Heart right ventricle (tissue), 16 donors: ENCODE measurements at places on chromosomes 4 and X. TPM values are rescaled to one million over a fixed set of nuclear protein-coding genes. Genes with fewer than 3 reads are reported as not detected.
A peak's percentile ranks its signal among the peaks of the same experiment; 100 is the strongest.

The SOWAHB gene
- total RNA-seq, result not detected

The RNF4 gene
- total RNA-seq, result 29.3 TPM

The TCEAL6 gene
- total RNA-seq, result not detected

The SLC6A14 gene
- total RNA-seq, result not detected

The ARHGEF6 gene
- total RNA-seq, result 63.6 TPM

The RASL11B gene
- total RNA-seq, result 8.4 TPM

The ARMCX6 gene
- total RNA-seq, result 41.6 TPM

The SUPT20HL2 gene
- not detected for total RNA-seq

The FRMD7 gene
- total RNA-seq, result 0.07 TPM

The SRPX gene
- total RNA-seq, result 34.8 TPM

The ZNF711 gene
- total RNA-seq, result 0.56 TPM

The EGF gene
- total RNA-seq, result 12.3 TPM

The CXCL5 gene
- total RNA-seq, result 0.15 TPM

The F8A3 gene
- 7.5 TPM for total RNA-seq

GRCh38 chr4:119286377-119287002 is 35.4 kb downstream of the FABP2 start:
- peak overlapping the region; percentile 59 for H3K27ac ChIP-seq
- H3K36me3 ChIP-seq, result peaks cover 26% of the 10 kb centered on the region
- no peak overlapping the region for H3K4me3 ChIP-seq
- peak; percentile 53 for DNase-seq
- peaks cover 10% of the 10 kb centered on the region for H3K4me1 ChIP-seq

DNA sequence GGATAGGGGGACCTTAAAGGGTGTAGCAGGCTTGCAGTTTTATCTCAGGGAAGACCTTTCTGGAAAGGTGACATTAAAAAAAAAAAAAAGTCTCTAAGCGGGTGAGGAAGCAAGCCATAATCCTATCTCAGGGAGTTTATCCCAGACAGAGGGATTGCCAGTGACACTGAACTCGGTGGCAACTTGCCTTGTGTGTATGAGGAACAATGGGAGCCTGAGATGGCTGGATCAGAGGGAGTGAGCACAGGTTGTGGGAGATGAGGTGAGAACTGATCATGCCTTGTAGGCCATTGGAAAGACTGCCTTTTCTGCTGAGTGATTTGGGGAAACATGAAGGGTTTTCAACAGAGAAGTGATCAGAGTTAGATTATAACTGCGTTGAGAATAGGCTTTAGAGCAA is 31.1 kb downstream of the DTHD1 start:
- H3K4me3 ChIP-seq, result no peak overlapping the region
- H3K4me1 ChIP-seq, result no peaks in the 10 kb centered on the region
- H3K27ac ChIP-seq, result no peak overlapping the region
- H3K36me3 ChIP-seq, result no peaks in the 10 kb centered on the region
- no peaks in the 10 kb centered on the region for H3K27me3 ChIP-seq
- DNase-seq, result no peak

GRCh38 chrX:72113461-72113860 is 18.3 kb downstream of the RTL5 start:
- H3K4me1 ChIP-seq, result peaks cover 9% of the 10 kb centered on the region
- no peak overlapping the region for H3K27ac ChIP-seq
- H3K4me3 ChIP-seq, result no peak overlapping the region
- no peak for DNase-seq
- no peaks in the 10 kb centered on the region for H3K36me3 ChIP-seq

DNA sequence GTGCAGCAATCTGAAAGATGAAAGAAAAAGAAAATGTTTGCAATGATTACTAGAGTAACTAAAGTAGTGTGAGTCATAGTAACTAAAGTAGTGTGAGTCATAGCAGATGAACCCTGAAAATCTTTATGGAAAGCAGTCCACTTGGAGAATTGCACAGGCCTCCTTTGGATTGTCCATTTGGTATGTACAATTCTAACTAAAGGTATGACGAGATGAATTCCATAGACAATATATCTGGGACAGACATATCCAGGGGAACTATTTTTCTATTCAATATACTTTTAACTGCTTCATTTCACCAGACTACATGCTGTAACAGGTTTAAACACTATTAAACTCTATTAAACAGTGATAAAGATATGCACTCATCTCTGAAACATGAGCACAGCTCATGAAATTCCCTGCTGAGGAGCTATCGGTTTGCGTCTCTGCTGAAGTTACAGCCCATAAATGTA is 798.7 kb downstream of the PCDH7 start:
- no peaks in the 10 kb centered on the region for H3K4me1 ChIP-seq
- H3K4me3 ChIP-seq, result no peak overlapping the region
- no peaks in the 10 kb centered on the region for H3K27me3 ChIP-seq

DNA sequence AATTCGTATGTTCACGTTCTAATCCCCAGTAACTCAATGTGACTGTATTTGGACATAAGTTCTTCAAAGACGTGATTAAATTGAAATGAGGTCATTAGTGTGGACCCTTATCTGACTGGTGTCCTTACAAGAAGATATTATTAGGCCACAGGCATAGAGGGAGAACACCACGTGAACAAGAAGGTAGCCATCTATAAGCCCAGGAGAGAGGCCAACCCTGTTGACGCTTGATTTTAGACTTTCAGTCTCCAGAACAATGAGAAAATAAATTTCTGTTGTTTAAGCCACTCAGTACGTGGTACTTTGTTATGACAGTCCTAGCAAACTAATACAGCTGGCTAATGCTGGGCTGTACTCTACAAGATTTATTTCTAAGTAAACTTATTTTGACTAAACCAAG is 1.5 kb upstream of the EIF1AX start:
- H3K27ac ChIP-seq, result no peak overlapping the region
- no peaks in the 10 kb centered on the region for H3K27me3 ChIP-seq
- no peak for DNase-seq
- no peaks in the 10 kb centered on the region for H3K36me3 ChIP-seq
- peaks cover 13% of the 10 kb centered on the region for H3K4me1 ChIP-seq

DNA sequence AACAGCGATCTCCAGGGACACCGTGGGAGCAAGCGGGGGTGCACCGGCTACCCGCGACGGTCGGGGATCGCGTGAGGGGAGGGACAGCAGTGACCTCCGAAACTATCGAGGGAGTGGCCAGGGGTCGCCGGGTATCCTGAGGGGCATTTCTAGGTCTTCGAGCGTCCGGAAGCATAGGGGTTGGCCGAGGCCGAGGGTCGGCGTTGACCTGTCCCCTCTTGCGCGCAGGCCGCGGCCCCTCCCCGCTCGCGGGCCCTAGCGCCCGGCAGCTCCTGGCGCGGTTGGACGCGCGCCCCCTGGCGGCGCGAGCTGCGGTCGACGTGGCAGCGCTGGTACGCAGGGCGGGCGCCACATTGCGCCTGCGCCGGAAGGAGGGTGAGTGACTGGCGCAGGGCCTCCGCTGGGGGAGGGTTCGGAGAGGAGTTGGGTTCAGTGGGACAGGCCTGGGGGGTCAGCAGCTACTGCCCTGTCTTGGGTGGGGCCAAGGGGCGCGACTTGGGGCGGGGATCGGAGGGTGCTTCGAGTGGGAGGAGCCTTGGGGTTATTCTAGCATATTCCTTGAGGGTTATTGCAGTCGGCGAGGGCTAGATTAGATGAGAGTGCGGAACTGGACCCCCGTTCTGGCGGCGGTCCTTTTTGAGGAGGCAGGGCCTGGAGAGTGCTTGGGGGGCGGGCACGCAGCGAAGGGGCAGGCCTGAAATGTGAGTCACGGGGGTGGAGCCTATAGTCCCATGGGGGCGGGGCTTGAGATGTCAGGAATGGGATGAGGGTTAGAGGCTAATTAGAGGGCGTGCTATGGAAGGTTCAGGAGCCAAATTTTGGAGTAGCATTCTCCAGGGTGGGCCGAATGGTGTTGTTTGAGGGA is 1.2 kb downstream of the MAGIX start:
- H3K27me3 ChIP-seq, result no peaks in the 10 kb centered on the region
- H3K36me3 ChIP-seq, result no peaks in the 10 kb centered on the region
- no peaks in the 10 kb centered on the region for H3K4me1 ChIP-seq
- H3K4me3 ChIP-seq, result peak overlapping the region; percentile 58
- DNase-seq, result peak; percentile 89

- H3K27me3 ChIP-seq, result peaks cover 83% of the 10 kb centered on the region
- no peak for DNase-seq
- H3K27ac ChIP-seq, result no peak overlapping the region
- no peak overlapping the region for H3K4me3 ChIP-seq
- H3K36me3 ChIP-seq, result no peaks in the 10 kb centered on the region
- peaks cover 6% of the 10 kb centered on the region for H3K4me1 ChIP-seq
Observed at GRCh38 chr4:3771164-3771809, 5.1 kb downstream of the ADRA2C start.

- H3K27ac ChIP-seq, result no peak overlapping the region
- DNase-seq, result no peak
- H3K4me3 ChIP-seq, result no peak overlapping the region
- no peaks in the 10 kb centered on the region for H3K27me3 ChIP-seq
Observed at GRCh38 chrX:150047818-150048217, 109.5 kb upstream of the EOLA2 start.

DNA sequence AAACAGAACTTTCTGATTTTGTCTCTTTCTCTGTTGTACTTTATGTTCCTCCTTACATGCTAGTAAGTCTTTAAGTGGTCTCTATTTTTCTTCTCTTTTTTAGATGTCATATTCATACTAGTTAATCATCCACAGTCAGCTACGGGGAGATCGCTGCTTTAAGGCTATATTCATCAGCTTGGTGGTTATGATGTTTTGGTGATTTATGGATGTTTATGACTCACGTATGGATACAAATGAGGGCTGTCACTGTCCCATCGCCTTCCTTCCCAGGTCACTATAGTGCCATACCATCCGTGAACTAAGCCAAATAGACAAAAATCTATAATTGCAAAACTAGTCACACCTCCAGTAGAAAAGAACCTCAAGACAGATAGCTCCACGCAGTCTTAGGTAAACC is 296.8 kb upstream of the AADAT start:
- H3K4me3 ChIP-seq, result no peak overlapping the region
- no peaks in the 10 kb centered on the region for H3K27me3 ChIP-seq
- no peaks in the 10 kb centered on the region for H3K36me3 ChIP-seq
- no peak overlapping the region for H3K27ac ChIP-seq
- H3K4me1 ChIP-seq, result no peaks in the 10 kb centered on the region

DNA sequence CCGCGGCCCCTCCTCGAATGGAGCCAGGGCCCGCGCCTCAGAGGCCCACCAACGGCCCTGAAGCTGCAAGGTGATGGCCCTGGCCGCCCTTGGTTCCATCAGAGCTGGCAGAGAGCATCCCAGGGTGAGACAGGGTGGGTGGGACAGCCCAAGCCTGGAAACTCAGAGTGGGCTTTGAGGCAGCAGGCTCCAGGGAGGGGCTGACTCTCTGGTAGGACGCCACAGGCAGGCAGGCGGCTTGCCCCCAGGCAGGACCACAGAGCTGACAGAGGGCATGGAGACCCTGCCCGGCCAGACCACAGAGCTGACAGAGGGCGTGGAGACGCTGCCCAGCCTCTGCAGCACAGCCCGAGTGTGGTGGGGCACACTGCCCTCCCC is 4.8 kb downstream of the MYL5 start:
- H3K4me1 ChIP-seq, result peaks cover 23% of the 10 kb centered on the region
- H3K27ac ChIP-seq, result no peak overlapping the region
- H3K27me3 ChIP-seq, result no peaks in the 10 kb centered on the region

DNA sequence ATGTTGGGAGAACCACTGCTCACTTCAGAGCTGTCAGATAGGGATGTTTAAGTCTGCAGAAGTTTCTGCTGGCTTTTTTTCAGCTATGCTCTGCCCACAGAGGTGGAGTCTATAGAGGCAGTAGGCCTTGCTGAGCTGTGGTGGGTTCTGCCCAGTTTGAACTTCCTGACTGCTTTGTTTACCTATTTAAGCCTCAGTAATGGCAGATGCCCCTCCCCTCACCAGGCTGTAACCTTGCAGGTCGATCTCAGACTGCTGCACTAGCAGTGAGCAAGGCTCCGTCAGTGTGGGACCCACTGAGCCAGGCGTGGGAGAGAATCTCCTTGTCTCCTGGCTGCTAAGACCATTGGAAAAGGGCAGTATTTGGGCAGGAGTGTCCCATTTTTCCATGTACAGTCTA is 36.8 kb downstream of the AFM start:
- no peak for DNase-seq
- no peaks in the 10 kb centered on the region for H3K36me3 ChIP-seq
- no peaks in the 10 kb centered on the region for H3K4me1 ChIP-seq
- H3K27ac ChIP-seq, result no peak overlapping the region
- no peak overlapping the region for H3K4me3 ChIP-seq

GRCh38 chr4:95510145-95510544 is 38.6 kb downstream of the UNC5C start:
- H3K27me3 ChIP-seq, result no peaks in the 10 kb centered on the region
- no peaks in the 10 kb centered on the region for H3K36me3 ChIP-seq
- H3K27ac ChIP-seq, result no peak overlapping the region
- no peak overlapping the region for H3K4me3 ChIP-seq
- H3K4me1 ChIP-seq, result no peaks in the 10 kb centered on the region

DNA sequence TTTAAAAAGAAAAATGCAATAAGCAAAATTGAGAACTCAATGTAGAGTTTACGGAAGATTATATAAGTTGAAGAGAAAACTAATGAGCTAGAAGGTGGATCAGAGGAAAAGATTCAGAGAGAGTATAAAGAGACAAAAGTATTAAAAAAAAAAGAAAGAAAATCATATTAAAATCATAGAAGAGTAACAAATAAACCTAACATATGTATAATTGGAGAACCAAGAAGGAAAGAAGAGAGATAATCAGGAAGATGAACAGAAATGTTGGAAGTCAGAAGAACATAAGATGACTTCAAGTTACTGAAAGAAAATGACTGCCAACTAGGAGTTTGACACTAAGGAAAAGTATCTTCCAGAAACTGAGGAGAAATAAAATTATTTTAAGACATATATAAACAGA is 34.3 kb upstream of the ANTXR2 start:
- no peaks in the 10 kb centered on the region for H3K36me3 ChIP-seq
- no peak overlapping the region for H3K4me3 ChIP-seq
- H3K27ac ChIP-seq, result no peak overlapping the region
- no peaks in the 10 kb centered on the region for H3K27me3 ChIP-seq

- H3K36me3 ChIP-seq, result no peaks in the 10 kb centered on the region
- DNase-seq, result no peak
- H3K4me1 ChIP-seq, result peaks cover 8% of the 10 kb centered on the region
- no peak overlapping the region for H3K27ac ChIP-seq
- no peak overlapping the region for H3K4me3 ChIP-seq
- no peaks in the 10 kb centered on the region for H3K27me3 ChIP-seq
Observed at GRCh38 chrX:130772776-130773143, 130.2 kb downstream of the ENOX2 start.

- H3K4me3 ChIP-seq, result no peak overlapping the region
- no peaks in the 10 kb centered on the region for H3K36me3 ChIP-seq
- DNase-seq, result no peak
Observed at GRCh38 chr4:119151161-119151560, 15.5 kb downstream of the MYOZ2 start.

GRCh38 chr4:147492761-147493160 is 11.9 kb downstream of the EDNRA start:
- H3K36me3 ChIP-seq, result no peaks in the 10 kb centered on the region
- peak overlapping the region; percentile 49 for H3K27ac ChIP-seq
- H3K4me1 ChIP-seq, result peaks cover 76% of the 10 kb centered on the region
- H3K27me3 ChIP-seq, result no peaks in the 10 kb centered on the region

- no peaks in the 10 kb centered on the region for H3K4me1 ChIP-seq
- H3K36me3 ChIP-seq, result no peaks in the 10 kb centered on the region
- no peak overlapping the region for H3K27ac ChIP-seq
- no peak for DNase-seq
- no peak overlapping the region for H3K4me3 ChIP-seq
- H3K27me3 ChIP-seq, result no peaks in the 10 kb centered on the region
Observed at GRCh38 chr4:2116687-2117400, 57.7 kb downstream of the NAT8L start.
